Naive B cell (primary cell): ENCODE measurements at places on chromosomes 5 and 9.

- H3K36me3 ChIP-seq: no peaks in the 10 kb centered on the region
- no peak overlapping the region for H3K27ac ChIP-seq
- H3K27me3 ChIP-seq: peaks cover 56% of the 10 kb centered on the region
- peak overlapping the region; percentile 56 for H3K4me3 ChIP-seq
- no peak for DNase-seq
Measured at GRCh38 chr5:137565450-137565849, 66.3 kb upstream of the SPOCK1 start.

DNA sequence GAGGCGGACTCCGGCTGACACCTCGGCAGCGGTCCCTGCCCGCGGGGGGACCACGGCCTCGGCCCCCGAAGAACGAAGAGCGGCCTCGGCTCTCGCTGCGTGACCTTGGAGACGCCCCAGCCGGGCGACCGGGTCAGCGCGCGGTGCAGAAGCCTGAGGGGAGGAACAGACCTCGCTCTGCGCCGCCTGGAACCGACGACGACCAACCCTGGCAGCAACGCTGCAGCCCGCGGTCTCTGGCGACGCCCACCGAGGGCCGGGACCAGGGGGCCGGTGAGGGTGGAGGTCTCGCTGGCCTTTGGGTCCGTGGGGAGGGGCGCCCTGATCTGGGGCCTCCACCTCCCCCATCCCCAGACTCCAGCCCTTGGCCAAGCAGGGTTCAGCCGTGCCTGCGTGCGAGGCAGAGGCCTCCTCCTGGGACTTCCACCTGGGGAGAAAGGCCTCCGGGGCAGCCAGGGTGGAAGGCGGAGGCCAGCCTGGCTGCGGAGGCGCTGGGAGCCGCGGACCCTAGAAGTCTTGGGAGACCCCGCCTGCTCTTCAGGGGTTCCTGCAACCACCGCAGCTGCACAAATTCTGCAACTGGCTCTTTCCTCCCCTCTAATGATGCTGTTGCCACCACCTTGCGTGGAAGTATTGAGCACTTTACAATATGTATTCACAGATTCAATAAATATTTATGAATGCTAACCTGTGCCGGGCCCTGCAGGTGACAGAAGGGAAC lies 44.3 kb upstream of the SLC12A7 start:
- peaks cover 66% of the 10 kb centered on the region for H3K27me3 ChIP-seq
- peak overlapping the region; percentile 65 for H3K4me3 ChIP-seq
- no peak for DNase-seq
- H3K4me1 ChIP-seq: peaks cover 33% of the 10 kb centered on the region
- H3K36me3 ChIP-seq: no peaks in the 10 kb centered on the region

DNA sequence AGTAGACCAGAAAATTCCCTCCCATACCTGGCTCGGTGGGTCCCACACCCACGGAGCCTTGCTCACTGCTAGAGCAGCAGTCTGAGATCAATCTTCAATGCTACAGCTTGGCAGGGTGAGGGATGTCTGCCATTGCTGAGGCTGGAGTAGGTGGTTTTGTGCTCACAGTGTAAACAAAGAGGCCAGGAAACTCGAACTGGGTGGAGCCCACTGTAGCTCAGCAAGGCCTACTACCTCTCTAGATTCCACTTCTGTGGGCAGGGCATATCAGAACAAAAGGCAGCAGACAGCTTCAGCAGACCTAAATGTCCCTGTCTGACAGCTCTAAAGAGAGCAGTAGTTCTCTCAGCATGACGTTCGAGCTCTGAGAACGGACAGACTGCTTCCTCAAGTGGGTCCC lies 5.6 kb upstream of the GZMA start:
- H3K27me3 ChIP-seq: no peaks in the 10 kb centered on the region
- H3K36me3 ChIP-seq: no peaks in the 10 kb centered on the region
- peaks cover 5% of the 10 kb centered on the region for H3K4me1 ChIP-seq
- no peak overlapping the region for H3K27ac ChIP-seq

DNA sequence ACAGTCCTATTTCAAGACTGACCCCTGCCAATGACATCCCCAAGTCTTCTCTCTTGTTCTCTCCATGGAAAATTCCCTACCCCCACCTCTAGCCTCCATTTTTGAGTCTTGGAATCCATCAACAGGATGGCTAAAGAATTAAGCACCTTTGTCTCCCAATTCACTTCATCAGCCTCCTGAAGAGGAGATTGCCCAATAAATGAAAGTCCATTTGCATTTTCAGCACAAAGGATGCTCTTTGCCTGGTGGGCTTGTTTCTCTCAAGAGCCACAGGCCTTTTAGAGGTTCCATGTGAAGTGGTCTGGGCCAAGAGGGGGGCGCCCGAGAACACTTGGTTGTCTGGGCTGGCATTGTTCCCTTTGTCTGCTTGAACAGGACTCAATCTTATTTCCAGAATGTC lies 12.6 kb downstream of the HSD17B3 start:
- no peak overlapping the region for H3K27ac ChIP-seq
- DNase-seq: no peak
- H3K4me3 ChIP-seq: no peak overlapping the region

DNA sequence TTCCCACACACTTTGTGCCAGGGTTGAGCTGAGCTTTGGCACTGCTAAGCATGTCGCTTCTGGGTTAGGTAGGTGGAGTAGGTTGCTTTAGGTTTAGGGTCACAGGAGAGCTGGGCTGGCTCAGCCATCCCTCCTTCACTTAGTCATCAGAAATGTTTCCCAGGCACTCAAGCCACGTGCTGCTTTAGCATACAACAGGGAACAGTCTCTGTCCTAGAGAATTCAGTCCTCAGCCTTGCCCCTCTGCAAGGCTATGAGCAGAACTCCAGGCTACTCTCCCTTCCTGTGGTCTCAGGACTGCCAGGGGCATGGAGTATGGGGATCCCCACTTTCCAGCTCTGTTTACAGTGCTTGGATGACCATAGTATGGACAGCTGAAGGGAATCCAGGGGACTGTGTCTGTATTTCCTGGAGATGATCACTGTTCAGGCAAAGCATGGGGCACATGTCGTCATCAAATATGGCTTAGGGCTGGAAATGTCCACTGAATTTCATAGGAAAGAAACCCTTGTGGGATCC lies 7.5 kb upstream of the ANKRD33B start:
- no peaks in the 10 kb centered on the region for H3K36me3 ChIP-seq
- peaks cover 58% of the 10 kb centered on the region for H3K4me1 ChIP-seq
- H3K27ac ChIP-seq: no peak overlapping the region
- peak overlapping the region; percentile 75 for H3K4me3 ChIP-seq

- DNase-seq: no peak
- H3K4me1 ChIP-seq: no peaks in the 10 kb centered on the region
- H3K36me3 ChIP-seq: no peaks in the 10 kb centered on the region
- no peak overlapping the region for H3K27ac ChIP-seq
Measured at GRCh38 chr5:75286211-75286773, 49.6 kb upstream of the ANKRD31 start.

DNA sequence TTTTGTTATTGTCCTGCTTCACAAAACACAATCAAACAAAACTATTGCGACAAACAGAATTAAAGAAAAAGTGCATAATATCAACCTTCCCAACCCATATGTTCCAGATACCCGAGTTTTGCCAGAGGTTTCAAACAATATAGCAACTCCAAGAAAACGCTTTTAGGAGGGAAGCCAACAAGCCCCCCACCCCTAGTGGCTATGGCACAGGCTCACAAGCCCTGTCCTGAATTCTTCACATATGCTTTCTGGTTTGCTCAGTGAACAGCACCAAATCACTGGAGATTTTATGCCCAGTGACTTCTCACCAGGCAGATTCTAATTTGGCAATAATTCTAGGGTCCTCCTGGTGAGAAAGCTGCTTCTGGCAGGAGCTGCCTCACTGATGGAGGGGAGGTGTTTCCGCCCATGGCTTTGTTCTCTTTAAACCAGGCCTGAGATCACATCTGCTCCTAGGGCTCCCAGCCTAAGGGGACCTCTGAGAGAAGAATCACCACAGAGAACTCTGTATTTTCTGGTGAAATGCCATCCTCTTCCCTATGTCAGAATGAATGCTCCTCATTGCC lies 1982.4 kb downstream of the EFNA5 start:
- no peak overlapping the region for H3K27ac ChIP-seq
- DNase-seq: no peak
- no peaks in the 10 kb centered on the region for H3K4me1 ChIP-seq
- H3K4me3 ChIP-seq: no peak overlapping the region
- H3K27me3 ChIP-seq: no peaks in the 10 kb centered on the region

- no peak for DNase-seq
- H3K36me3 ChIP-seq: no peaks in the 10 kb centered on the region
- no peak overlapping the region for H3K4me3 ChIP-seq
- H3K27ac ChIP-seq: no peak overlapping the region
Measured at GRCh38 chr9:12014488-12014887, 678.7 kb upstream of the TYRP1 start.

DNA sequence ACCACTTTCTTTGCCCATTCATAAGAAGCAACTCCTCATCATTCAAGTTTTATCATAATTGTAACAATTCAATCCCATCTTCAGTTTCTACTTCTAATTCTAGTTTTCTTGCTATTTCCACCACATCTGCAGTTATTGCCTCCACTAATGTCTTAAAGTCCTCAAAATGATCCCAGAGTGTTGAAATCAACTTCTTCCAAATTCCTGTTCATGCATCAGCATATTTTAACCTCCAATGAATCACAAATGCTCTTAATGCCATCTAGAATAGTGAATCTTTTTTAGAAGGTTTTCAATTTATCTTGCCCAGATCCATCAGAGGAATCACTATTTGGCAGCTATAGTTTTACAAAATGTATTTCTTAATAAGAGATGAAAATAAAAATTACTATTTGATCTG lies 3.2 kb upstream of the SRP19 start:
- DNase-seq: no peak
- H3K36me3 ChIP-seq: peaks cover 11% of the 10 kb centered on the region
- H3K27me3 ChIP-seq: peaks cover 48% of the 10 kb centered on the region
- H3K4me3 ChIP-seq: no peak overlapping the region

- no peak overlapping the region for H3K4me3 ChIP-seq
- no peaks in the 10 kb centered on the region for H3K27me3 ChIP-seq
- H3K36me3 ChIP-seq: peaks cover 9% of the 10 kb centered on the region
- H3K4me1 ChIP-seq: no peaks in the 10 kb centered on the region
Measured at GRCh38 chr9:87427851-87428506, 69.7 kb upstream of the DAPK1 start.

DNA sequence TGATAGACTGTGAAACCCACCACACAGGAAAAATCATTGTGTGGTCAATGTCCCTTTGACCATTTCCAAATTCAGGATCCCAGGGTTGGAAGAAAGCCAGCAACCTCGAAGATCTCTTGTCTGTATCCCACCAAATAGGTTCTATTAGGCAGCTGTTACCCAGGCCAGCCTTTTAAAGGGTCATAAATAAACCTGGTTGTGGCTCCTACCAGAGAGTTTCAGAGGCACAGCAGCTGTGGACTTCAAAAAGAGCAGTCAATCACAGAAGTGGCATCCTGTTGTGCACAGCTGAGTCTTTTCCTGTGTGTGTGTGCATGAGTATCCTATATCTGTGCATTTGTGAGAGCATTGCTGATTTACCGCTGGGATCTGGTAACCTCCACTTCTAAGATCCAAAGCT lies 23.7 kb upstream of the OR2S2 start:
- H3K4me1 ChIP-seq: peaks cover 6% of the 10 kb centered on the region
- DNase-seq: no peak
- H3K27me3 ChIP-seq: peaks cover 31% of the 10 kb centered on the region
- H3K36me3 ChIP-seq: no peaks in the 10 kb centered on the region
- no peak overlapping the region for H3K4me3 ChIP-seq

DNA sequence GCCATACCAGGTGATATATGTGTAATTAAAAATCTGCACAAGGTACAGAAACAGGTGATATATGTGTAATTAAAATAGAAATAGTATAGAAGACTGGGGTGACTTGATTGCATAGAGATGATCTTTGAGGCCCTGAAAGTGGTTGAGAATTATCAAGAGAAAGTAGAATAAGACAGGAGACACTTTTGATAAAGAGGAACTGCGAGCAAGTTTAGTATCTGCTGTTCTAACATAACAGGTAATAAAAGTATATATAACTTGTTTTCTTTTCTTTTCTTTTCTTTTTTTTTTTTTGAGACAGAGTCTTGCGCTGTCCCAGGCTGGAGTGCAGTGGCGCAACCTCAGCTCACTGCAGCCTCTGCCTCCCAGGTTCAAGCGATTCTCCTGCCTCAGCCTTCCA lies 5.4 kb downstream of the SNX2 start:
- peak overlapping the region; percentile 91 for H3K4me3 ChIP-seq
- peaks cover 16% of the 10 kb centered on the region for H3K36me3 ChIP-seq
- no peaks in the 10 kb centered on the region for H3K27me3 ChIP-seq
- DNase-seq: peak; percentile 40

GRCh38 chr5:6535594-6535993 lies 86.9 kb downstream of the UBE2QL1 start:
- H3K4me3 ChIP-seq: no peak overlapping the region
- H3K27ac ChIP-seq: no peak overlapping the region

GRCh38 chr5:169777159-169777558 lies 140.1 kb downstream of the DOCK2 start:
- H3K27me3 ChIP-seq: no peaks in the 10 kb centered on the region
- DNase-seq: no peak
- H3K36me3 ChIP-seq: peaks cover 27% of the 10 kb centered on the region
- H3K27ac ChIP-seq: no peak overlapping the region
- H3K4me1 ChIP-seq: peaks cover 22% of the 10 kb centered on the region

DNA sequence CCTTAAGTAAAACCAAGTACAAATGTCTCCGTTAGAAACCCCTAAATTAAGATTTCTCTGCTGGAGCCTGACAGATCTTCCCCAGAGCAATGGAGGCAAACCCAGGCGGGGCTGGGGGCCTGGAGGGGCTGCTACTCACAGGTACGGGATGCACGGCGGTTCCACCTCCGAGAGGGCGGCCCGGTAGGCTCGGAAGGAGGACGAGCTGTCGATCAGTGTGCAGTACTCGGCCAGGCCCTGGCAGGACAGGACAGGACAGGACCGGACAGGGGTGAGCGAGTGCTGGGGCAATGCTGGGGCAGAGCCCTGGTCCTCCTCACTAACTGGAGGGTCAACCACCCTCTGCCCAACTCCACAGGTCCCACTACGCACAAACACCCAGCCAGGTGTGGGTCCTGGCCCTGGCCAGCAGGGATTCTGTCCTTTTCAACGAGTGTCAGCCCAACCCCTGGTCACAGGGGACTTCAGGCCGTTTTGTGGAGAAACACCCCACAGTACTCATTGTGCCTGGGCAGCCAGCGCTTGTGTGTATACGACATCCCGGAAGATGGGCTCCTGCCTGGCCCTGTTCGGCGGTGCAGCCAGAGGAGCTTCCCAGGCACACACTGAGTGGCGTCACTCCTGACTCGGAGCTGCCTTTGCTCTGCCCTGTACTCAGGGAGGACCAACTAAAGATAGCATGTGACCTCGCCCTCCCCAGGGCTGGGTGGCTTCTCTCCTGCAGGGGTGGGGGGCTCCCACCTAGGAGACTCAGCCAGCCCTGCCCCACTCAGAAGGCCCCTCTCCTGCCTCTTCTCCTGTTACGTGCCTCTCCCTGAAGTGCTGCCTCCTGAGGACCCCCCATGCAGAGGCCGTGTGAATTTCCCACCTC lies 37.4 kb downstream of the PRRT1B start:
- no peak overlapping the region for H3K27ac ChIP-seq
- DNase-seq: no peak
- H3K4me3 ChIP-seq: no peak overlapping the region
- peaks cover 43% of the 10 kb centered on the region for H3K4me1 ChIP-seq
- no peaks in the 10 kb centered on the region for H3K27me3 ChIP-seq

GRCh38 chr5:7668627-7669026 lies 182.3 kb downstream of the CFAP90 start:
- DNase-seq: no peak
- no peak overlapping the region for H3K27ac ChIP-seq
